ENCODE measurements at places on chromosomes 12 and 14.

DNA sequence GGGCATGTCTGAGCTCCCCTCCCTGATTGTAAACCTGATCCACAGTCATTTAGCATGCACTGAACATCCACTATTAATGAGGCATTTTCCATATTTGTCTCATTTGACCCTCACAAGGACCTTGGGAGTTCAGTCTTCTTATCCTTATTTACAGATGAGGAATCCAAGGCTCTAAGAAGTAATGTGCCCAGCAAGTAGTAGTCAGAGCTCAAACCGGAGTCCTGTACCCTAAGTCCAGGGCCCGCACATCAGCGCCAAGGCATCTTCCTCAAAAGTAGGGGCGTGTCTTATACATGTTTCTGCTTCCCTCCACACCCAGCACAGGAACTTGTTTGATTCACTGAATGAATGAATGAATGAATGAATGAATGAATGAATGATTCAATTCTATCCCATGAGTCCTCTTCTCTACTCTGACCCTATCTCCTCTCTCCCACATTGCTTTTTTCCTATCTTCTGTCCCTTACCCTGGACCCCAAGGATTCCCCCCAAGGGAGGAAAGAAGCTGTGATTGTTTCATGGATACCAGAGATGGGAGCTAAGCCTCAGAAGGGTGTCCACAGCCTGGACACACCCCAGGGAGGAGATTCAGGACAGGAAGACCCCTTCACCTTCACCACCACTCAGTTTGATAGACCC lies 21.8 kb upstream of the KRT8 start:
- no peak for DNase-seq

DNA sequence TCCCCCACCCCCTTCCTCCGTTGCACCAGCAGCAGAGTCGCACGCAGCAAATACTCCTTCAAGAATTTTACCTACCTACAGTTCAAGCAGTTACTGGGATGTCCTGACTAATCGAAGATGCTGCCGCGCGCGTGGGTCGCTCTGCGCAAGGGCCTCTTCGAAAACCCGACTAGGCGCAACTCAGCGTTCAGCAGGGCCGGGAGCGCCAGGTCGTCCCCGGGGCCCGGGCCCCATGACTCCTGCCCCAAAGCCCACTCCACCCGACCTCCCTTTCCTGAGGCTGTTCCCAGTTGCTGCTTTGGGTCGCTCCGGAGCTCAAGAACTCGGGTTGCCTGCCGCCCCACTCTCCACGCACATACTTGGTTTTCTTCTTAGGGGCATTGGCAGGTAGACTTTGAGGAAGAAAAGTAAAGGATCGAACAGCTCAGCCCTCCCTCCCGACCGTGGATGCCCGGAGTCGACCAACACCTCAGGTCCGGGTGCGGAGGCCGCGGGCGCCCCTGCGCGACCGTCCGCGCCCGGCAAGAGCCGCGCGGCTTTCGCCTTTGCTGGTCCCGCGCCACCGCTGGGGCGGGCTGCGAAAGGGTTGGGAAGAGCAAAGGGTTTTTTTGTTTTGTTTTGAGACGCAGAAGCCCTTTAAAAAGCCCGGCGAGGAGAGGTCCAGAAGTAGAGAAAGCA lies 1.9 kb downstream of the BMP4 start:
- no peak for DNase-seq

GRCh38 chr12:47902131-47902639 lies 2.6 kb downstream of the VDR start:
- no peak for DNase-seq

DNA sequence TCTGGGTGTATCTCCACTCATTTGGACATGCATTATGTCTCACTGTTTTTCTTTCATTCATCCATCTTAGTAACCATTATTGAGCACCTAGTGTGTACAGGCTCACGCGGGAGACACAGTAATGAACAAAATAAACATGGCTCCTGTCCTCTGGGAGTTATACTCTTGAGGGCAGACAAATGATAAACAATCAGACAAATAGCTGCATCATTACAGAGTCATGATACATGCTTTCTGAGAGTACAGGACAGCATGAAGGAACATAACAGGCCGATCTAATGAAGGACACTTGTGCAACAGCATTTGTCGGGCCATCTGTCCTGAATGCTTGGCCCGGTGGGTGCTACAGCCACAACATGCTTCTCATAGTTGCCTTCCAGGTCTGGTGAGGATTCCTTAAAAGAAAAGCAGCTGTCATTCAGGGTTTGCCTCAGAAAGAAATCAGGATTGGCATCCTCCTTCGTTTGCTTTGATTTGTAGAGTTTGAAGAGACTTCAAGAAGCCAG lies 77.2 kb upstream of the EGLN3 start:
- DNase-seq: no peak

GRCh38 chr14:30159374-30159773 lies 231.7 kb upstream of the PRKD1 start:
- no peak for DNase-seq

DNA sequence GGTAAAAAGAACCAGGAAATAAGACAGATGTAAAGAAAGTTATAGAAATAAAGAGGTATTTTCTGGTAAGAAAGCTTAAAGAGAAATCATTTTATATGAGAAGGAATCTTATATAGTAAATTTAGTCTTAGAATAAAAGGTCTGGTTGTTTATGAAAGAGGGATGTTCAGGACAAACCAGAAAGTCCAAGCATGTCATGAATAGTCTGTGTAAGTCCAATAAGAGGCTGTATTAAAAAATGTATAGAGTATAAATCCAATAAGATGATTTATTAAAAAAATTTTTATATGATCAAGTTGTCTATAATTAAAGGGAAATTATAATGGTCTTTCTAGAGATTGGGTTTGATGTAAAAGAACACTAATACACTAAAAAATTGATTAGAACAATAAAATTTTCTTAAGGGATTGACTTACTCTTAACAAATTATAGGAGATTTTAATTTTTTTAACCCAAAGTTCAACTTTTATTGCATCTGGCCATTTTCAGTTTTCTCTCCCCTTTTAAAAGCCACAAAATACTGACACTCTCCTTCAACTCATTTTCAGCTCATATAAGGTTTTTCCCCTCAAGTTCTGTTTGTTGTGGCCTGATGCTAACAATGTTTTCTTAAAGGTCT lies 35.1 kb downstream of the ST8SIA1 start:
- peak; percentile 22 for DNase-seq

- no peak for DNase-seq
These were observed 387.5 kb downstream of the EGLN3 start for GRCh38 chr14:33563191-33563900.

DNA sequence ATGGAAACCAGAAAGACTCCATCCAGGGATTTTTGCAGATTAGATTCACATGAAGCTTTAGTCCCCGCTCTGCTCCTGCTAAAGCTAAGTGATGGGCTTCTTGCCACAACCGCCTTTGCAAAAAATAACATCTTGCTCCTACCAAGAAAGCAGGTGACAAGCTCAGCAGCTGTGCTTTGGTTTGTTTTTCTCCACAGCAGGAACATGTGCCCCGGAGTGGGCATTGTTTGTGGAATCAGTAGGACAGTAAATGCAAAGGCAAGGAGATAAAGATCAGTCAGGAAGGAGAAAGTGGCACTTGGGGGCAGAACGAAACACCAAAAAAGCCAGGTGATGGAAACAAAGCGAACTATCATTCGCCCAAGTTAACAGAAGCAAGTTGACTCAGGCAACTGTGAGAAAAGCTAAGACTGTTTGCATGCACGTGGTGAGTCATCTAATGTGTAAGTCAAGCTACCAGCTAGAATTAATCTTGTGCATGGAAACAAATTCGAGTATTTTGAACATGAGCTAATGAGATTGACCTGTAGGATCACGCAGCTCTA lies 165.5 kb upstream of the PLXNC1 start:
- DNase-seq: no peak

- no peak for DNase-seq
These were observed 98.3 kb downstream of the BMP4 start for GRCh38 chr14:53858345-53858684.

DNA sequence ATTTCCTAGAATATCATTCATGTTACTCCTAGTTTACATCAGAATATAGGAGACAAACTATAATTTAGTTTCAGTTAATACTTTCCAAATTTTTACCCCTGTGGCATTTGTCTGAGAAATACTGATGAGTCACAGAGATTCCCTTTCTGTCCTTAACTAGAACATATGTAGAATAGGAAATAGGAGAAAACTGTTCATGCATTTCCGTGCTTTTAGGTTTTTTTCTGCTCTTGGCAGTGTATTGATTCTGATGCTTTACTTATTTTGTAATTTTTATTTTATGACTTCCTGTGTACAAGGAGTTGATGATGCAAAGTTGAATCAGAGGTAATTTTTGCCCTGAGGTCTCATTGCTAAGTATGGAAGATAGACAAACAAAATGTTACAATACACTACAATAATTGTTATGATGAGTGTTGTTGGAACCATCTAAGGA lies 23.0 kb downstream of the MNAT1 start:
- peak; percentile 72 for DNase-seq

GRCh38 chr14:94139421-94139820 lies 10.0 kb upstream of the IFI27L2 start:
- DNase-seq: no peak

GRCh38 chr12:24591079-24591626 lies 357.7 kb downstream of the BCAT1 start:
- no peak for DNase-seq

DNA sequence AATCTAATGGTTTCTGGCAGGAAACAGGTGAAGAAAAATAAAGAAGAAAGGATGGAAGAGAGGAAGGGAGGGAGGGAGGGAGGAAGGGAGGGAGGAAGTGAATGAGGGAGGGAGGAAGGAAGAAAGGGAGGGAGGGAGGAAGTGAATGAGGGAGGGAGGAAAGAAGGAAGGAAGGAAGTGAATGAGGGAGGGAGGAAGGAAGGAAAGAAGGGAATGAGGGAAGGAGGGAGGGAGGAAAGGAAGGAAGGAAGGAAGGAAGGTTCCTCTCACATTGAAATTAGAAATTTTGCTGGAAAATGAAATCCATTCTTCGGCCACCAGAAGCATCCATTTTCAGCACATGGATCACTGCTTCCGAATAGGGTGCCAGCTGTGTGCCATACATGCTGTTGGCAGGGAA lies 62.2 kb upstream of the PELI2 start:
- DNase-seq: no peak

DNA sequence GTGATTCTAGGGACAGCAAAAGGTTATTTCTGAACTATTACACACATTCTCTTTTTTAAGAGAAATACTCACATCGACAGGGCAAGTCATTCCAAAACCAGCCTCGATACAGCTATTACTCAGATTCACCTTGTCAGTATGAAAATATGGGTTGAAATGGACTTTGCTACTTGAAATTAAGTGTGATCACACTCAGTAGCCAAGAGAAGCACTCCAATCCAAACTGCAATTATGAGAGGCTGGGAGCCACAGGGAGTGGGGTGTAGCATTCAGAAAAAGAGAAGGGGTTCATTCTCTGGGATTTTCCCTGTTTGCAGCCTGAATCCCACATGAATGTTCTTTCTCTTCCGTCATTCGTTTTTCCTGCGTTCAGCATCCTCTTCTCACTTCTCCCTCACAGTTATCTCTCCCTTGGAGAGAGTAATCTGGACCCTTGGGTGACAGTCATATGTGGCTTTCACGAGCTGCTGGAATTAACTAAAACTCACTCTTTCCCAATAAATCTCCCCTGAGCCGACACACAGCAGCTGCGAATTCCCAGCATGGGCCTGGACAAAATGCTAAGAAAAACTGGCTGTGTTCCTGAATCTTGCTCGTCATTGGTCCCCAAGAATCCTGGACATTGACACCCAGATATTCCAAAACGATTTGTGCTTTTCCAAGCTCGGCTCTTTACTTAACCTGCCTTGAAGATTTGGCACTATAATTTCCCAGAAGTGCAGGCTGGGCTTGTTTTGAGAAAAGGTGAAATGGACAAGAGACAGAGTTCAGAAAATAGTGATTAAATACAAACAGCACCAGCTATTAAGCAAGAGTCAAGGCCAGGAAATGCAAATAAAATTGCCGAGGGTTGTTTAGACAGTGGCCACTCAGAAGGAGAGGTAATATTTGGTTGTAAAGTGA lies 199.5 kb upstream of the PLEKHG7 start:
- DNase-seq: no peak

- DNase-seq: no peak
These were observed 97.1 kb upstream of the NCOR2 start for GRCh38 chr12:124664395-124665111.

DNA sequence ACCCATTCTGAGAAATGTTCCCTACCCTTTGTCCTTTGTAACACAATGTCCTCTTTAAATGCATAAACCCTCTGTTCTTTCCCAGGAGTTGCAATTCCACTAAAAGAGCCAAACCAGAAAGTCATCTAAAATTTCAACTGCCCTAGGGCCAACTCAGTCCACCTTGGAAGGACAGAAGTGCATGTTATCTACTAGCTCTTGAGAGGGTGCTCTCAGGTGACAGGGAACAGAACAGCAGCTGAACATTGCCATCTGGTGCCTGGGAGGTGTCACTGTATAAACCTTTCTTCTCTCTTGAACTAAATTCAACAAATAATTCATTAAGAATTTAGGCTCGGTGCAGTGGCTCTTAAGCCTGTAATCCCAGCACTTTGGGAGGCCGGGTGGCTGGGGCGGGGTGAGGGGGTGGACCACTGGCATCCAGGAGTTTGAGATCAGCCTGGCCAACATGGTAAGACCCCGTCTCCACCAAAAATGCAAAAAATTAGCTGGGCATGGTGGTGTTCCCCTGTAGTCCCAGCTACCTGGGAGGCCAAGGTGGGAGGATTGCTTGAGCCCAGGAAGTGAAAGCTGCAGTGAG lies 10.3 kb upstream of the FERMT2 start:
- no peak for DNase-seq

GRCh38 chr12:48197549-48197970 lies 5.5 kb downstream of the OR10AD1 start:
- no peak for DNase-seq

DNA sequence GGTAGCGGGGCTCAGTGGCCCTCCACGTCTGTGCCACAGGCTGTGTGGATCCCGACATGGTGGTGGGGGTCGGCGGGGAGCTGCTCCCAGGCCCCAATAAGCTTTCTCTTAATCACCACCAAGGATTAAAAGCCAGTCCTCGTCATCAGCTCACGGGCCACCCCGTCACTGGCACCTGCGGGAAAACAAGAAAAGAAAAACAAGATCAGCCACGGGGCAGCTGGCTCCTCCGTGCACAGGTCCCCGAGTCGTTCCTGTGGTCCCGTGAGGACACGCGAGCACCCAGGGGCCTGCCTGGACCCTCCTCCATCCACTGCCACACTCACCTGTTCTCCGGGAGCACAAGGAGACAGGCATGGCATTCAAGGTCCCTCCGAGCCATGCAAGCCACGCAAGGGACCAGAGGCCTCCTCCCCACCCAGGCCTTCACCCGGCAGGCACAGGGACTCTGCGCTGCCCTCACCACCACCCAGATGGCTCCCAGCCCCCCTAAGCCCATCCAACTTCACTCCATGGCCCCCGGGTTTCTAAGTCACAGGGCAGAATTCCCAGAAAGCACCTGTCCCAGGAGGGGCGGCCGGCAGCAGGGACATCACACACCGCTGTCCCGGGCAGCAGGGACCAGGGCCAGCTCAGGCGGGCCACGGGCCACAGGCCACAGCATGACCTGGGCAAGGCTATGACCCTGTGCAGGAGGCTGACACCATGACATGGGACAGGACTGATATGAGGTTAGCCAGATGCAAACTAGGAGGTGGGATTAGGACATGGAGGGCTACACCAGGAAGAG lies 72.0 kb downstream of the NCOR2 start:
- no peak for DNase-seq

- DNase-seq: no peak
These were observed 26.1 kb downstream of the SERPINA3 start for GRCh38 chr14:94638339-94638738.

Data from NCI-H1930 (cell line).